ENCODE measurements at places on chromosomes 7 and 10.

GRCh38 chr7:113209449-113210203, 91.3 kb upstream of the SMIM30 start:
- DNase-seq = no peak

- DNase-seq = no peak
Observed at GRCh38 chr7:19107356-19108146, 9.9 kb downstream of the TWIST1 start.

- DNase-seq = no peak
Observed at GRCh38 chr10:97944772-97945171, 85.6 kb downstream of the CRTAC1 start.

DNA sequence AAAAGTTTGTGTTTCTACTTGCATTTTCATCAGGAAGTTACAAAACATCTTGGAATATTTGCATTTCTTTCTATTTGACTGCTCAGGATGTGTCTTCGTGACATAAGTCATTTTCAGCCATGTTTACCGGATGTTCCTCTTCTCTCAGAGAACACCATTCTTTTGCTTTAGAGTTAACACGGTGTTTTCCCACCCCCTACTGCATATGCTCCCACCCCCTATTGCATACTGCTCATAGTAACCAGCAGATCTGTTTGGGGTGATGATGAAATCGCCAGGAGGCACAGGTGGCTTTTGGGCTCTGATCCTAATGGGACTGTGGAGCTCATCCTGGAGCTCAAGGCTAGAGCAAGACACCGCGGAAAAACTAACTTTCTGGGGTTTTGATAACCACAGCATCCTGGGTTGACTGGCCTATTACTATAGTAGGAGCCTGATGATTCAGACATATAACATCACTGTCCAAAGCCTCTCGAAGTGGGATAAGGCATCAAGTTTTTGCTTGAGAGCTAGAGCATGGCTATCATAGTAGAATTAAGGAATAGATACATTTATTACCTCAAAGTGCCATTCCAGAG, 65.1 kb upstream of the BET1 start:
- no peak for DNase-seq

- DNase-seq = peak; percentile 15
Observed at GRCh38 chr10:131972474-131973071, 9.2 kb downstream of the BNIP3 start.

- no peak for DNase-seq
Observed at GRCh38 chr7:46256870-46257661, 336.0 kb upstream of the IGFBP3 start.

- no peak for DNase-seq
Observed at GRCh38 chr7:137142376-137142775, 201.2 kb downstream of the PTN start.

DNA sequence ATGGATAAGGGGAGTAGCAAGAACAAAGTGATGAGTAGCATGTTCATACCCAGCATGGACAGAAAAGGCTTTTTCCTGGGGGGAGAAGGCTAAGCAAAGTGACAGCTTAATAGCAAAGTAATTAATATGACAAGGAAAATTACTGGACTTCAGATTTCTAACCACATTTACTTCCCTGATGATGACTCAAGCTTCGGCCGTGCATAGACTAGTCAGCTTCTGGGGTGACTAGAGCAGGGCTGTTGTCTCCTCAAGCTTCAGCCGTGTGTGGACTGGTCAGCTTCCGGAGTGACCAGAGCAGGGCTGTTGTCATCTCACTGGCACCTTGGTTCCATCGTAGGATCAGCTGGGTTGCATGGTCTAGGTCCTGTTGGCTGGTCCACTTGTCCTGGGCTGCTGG, 2.1 kb upstream of the ZNF117 start:
- DNase-seq = no peak

DNA sequence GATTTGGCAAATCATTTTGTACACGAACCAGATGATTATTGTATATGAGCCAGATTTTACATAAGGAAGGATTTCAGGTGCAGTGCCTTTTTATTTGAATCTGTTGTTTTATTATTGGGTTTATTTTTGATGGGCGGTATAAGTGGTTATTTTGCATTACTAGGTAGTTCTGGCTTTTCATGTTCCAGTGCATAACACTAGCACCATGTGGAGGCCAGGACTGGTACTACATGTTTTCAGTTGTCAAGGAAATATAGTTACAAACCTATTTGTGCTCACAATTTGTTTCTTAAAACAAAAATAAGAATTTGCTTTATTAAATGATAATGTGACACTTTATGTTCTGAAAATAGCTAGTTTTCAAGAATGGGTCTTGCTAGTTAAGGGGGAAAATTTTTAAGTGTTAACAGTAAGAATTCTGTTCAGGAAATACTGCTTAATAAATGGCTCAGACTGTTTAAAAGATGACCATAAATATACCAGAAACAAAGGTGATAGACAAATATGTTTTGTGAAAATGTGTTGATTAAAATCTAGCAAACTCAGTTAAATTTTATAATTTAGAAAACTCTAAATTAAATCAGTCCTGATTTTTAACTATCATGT, 7.1 kb upstream of the SEMA3E start:
- DNase-seq = no peak

GRCh38 chr7:83509255-83510021, 139.5 kb downstream of the SEMA3E start:
- DNase-seq = no peak

DNA sequence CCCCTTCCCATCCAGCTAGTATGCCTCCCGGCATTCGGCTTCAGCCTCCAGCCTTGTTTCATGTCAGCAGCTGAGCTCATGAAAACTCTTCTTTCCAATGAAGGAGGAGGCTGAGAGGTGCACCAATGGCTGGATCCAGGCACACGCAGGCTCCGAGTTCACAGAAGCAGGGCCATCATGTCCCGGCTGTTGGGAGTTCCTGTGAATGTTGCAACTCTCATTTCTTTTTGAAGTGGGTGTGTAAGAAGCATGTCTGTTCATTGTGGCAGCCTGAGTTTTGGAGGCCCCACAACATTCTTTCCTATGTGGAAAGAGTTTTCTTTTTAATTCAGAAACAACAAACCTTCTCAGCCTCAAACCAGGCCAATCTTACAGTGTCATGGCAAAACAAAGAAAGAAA, 89.7 kb downstream of the PTPRE start:
- DNase-seq = no peak

DNA sequence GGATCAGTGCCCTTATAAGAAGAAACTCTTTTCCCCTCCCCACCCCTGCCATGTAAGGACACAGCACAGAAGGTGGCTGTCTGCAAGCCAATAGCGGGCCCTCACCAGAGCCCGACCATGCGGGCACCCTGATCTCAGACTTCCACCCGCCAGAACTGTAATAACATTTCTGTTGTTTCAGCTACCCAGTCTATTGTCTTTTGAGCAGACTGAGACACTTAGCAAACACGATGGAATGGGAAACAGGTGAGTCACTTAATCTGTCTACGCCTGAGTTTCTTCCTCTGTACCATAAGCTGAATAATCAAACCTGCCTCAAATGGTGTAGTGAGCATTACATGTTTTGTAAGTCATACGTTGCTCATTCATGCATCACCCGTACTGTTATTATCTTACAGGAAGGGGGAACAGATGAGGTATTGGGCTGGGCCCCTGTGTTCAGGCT, 58.2 kb downstream of the STRA8 start:
- no peak for DNase-seq

- no peak for DNase-seq
Observed at GRCh38 chr7:152399344-152399743, 36.5 kb downstream of the KMT2C start.

DNA sequence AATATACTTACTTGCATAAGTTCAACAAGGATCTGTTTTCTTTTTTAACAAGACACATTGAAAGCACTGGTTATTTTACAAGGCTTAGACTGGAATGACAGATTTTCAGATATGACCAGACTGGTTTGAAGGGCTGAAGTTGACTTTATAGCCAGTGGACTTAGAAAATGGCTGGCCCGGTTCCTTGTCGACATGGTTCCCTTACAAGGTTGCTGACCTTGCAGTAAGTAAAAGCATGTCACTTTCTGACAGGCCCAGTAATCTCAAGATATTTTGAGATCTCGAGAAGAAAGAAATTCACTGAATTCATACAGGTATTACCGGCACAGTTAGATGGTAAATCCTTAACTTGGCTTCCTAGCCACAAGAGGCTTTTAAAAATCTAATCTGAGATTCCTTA, 136.5 kb downstream of the COBL start:
- no peak for DNase-seq

GRCh38 chr7:7751243-7752092, 33.1 kb upstream of the RPA3 start:
- DNase-seq = no peak

DNA sequence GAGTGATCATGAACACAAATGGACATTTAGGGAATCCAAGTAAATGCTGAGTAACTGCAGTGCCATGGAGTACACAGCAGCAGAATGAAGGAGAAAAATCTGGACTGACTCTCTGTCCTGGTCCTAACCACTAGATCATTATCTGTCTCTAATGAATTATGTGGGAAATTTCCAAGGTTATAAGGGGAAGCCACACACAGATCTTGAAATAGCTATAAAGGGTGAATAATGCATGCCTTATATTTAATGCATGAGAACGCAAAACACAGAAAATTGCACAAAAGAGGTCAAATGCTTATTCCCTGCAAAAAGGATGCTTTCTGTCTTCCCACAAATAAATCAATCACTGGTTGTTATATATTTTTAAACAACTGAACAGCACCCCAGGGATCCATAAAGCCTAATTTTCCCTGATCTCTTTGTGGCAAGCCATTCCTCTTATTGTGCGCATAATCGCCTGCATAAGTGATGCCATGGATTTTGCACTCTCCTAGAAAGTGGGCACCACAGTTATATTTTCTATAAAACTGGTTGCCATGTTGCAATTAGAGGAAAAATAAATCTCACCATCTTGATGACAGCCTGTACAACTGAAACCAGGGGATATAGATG, 201.8 kb downstream of the XPNPEP1 start:
- DNase-seq = no peak
